ENCODE measurements at places on chromosomes 7 and 10.

DNA sequence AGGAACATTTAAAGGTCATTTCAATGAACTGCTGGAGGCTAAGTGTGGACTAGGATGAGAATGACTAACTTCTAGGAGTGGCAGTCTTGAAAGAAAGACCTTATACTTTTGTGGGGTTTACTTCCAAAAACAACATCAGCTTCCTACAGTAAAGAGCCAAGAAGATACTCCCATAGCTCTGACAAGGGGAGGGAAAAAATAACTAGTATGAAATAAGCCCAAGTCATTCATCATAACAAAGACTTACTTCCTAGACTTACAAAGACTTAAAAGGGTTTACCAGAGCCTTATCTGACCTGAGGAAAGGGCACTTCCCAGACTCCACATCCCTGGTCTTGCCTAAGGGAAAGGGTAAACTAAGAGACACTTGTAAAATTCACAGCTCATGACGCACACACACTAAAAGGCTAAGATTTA is 31.7 kb downstream of the ARHGAP12 start:
- DNase-seq: no peak

DNA sequence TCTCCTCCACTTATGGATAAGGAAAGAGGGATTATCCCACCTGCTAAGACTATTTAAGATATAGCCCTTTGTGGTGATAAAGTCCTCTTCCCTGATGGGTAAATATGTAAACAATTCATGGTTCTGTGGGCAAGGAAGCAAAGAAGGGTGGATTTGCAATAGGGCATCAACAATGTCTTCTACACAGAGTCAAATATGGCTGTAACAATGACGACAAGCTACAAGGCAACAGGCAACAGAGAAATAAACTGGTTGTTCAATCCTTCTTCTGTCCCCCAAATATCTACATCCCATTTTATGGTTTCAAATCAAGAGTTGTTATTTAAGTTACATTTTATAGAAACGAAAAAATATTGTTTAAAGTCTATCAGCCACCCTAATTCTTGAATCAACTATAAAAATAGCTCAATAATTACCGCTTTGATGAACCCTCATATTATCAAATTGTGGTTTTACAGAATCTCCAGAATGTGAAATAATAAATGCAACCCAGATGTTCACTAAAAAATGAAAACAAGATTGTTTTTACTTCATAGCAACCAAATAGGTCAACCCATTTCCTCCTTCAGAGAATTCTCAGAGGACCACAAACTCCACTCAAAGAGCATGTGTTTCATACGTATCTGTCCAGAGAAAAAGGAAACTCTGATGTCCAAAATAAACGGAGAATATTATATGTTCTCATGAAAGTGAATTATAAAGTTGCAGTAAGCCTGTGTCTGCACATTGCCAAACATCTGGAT is 13.8 kb downstream of the CYTH3 start:
- no peak for DNase-seq

- DNase-seq: no peak
These were observed 12.2 kb upstream of the ZNF273 start for GRCh38 chr7:64890761-64891362.

- no peak for DNase-seq
These were observed 740.5 kb downstream of the SORCS1 start for GRCh38 chr10:106424054-106424453.

GRCh38 chr7:141483044-141483443 is 68.2 kb upstream of the AGK start:
- no peak for DNase-seq

GRCh38 chr10:99930731-99931550 is 78.8 kb downstream of the DNMBP start:
- no peak for DNase-seq

DNA sequence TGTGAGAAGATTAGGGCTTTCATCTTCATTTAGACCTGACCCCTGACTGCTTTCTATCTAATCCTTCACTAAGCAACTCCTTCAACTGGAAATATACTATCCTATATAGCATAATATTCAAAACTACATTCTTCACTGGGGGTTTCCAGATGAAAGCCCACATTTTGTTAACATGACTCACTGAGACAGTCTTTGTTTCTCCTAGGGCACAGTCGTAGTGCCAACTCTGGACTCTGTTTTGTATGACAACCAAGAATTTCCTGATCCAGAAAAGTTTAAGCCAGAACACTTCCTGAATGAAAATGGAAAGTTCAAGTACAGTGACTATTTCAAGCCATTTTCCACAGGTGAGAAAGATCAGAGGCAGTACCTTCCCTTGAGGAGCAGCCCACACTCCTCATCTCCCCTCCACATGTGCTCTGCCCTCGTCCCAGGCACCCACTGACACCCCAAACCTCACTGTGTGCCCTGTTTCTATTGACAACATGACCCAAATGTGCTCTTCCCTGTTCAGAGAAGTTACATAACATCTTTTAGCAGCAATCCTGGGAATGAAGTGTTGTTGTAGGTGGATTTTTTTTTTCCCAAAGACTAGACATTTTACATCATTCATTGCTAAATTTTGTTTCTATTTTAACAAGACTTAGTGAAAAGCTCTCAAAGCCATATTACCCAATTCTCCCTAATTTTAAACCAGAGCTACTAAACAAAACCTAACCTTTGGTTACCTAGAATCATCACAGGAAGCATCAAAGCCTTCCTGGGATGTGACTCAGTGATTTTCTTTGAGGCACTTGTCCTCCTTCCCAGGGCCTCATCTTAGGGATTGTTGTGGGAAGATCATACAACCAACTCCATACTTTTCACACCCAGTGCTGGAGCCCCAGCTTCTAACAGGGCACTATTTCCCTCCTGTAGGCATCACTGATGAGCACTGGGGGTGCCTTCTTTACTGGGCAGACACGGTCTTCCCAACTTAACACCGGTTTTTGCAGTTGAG is 10.7 kb downstream of the CYP2E1 start:
- no peak for DNase-seq

GRCh38 chr7:135169964-135170273 is 588 bp downstream of the CYREN start:
- peak; percentile 28 for DNase-seq

- no peak for DNase-seq
These were observed 29.0 kb downstream of the ATOH7 start for GRCh38 chr10:68202960-68203353.

DNA sequence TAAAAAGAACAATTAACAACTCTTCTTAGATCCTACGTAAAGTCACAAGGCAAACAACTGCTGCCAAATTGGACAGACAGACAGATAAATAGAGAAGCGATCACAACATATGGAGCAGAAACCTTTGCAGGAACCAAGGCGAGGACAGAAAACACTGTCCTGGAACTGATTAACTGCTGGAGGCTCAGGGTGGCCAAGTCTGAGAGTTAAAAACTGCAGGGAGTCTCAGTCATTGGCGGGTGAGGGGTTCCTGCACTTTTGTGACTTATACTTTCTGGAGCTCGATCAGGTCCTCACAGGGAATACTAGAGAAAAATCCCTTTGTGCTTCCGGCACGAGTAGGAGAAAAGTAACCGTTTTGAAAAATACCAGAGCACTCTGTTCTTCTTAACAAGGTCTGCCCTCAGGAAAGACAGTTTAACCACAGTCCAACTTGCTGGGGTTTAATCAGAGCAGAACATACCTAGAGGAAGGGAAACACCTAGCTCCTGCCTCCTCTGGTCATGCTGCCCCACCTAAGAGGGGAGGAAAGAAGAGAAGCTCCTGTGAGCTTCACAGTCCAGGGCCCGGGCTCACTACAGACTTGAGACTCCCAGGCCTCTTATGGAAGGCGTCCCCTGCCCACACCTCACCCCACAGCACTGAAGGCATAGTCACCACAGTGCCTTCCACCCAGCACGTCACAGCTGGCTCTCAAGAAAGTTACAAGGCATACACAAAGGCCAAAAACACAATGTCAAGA is 74.9 kb downstream of the LARP4B start:
- DNase-seq: no peak

GRCh38 chr7:11394438-11394837 is 420.8 kb downstream of the PHF14 start:
- no peak for DNase-seq

Data from activated naive CD4-positive, alpha-beta T cell treated with anti-CD3 and anti-CD28 coated beads, Interleukin-2, amount 50 U/mL, for 16 hours (primary cell).